Caco-2 (cell line): ENCODE measurements at places on chromosomes 11 and 22.

DNA sequence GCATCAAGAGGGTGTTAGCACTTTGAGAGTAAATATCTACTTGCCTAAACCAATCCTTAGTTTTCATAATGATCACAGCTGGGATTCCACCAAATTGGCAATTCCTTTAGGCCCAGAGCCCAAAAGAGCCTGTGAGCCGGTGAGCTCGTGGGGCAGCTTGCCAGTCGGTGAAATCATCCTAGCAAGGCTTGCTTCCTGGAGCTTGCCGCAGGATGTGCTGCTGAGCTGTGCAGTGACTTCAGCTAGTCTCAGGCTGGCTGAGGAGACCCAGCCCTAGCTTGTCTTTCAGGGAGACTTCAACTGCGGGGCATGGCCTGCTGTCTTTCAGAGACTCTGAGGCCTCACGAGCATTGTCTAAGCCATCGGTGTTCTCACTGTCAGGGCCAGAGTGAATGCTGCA, 73.6 kb upstream of the SUSD2 start:
- no peaks in the 10 kb centered on the region for H3K27me3 ChIP-seq
- no peak for DNase-seq
- peaks cover 2% of the 10 kb centered on the region; the same call in 1 of the 2 replicates for H3K36me3 ChIP-seq
- no peak overlapping the region for H3K4me3 ChIP-seq
- no peaks in the 10 kb centered on the region for H3K4me1 ChIP-seq
- H3K27ac ChIP-seq, result no peak overlapping the region

GRCh38 chr11:107916671-107917241, 11.5 kb upstream of the RAB39A start:
- DNase-seq, result no peak
- no peak overlapping the region for H3K4me3 ChIP-seq
- no peak overlapping the region for H3K27ac ChIP-seq
- no peaks in the 10 kb centered on the region for H3K36me3 ChIP-seq
- H3K27me3 ChIP-seq, result no peaks in the 10 kb centered on the region
- H3K4me1 ChIP-seq, result no peaks in the 10 kb centered on the region

GRCh38 chr22:28019360-28019759, 100.3 kb upstream of the PITPNB start:
- no peaks in the 10 kb centered on the region for H3K36me3 ChIP-seq
- H3K27ac ChIP-seq, result no peak overlapping the region
- peaks cover 7% of the 10 kb centered on the region; the same call in 1 of the 2 replicates for H3K4me1 ChIP-seq
- peak; percentile 15 for DNase-seq
- H3K27me3 ChIP-seq, result no peaks in the 10 kb centered on the region
- H3K4me3 ChIP-seq, result no peak overlapping the region

- peak overlapping the region; percentile 17 for H3K27ac ChIP-seq
- H3K4me1 ChIP-seq, result peaks cover 43% of the 10 kb centered on the region
- no peaks in the 10 kb centered on the region for H3K36me3 ChIP-seq
Measured at GRCh38 chr11:65446446-65447277, 24.1 kb downstream of the NEAT1 start.

- no peak for DNase-seq
- no peaks in the 10 kb centered on the region for H3K36me3 ChIP-seq
- no peak overlapping the region for H3K4me3 ChIP-seq
- no peaks in the 10 kb centered on the region for H3K4me1 ChIP-seq
Measured at GRCh38 chr11:22432291-22433093, 94.3 kb downstream of the SLC17A6 start.

- H3K4me1 ChIP-seq, result no peaks in the 10 kb centered on the region
- H3K27me3 ChIP-seq, result no peaks in the 10 kb centered on the region; the same call in 1 of the 2 replicates
- no peak for DNase-seq
- no peaks in the 10 kb centered on the region for H3K36me3 ChIP-seq
- H3K4me3 ChIP-seq, result no peak overlapping the region
- no peak overlapping the region for H3K27ac ChIP-seq
Measured at GRCh38 chr11:2813141-2813908, 72.2 kb downstream of the CDKN1C start.

DNA sequence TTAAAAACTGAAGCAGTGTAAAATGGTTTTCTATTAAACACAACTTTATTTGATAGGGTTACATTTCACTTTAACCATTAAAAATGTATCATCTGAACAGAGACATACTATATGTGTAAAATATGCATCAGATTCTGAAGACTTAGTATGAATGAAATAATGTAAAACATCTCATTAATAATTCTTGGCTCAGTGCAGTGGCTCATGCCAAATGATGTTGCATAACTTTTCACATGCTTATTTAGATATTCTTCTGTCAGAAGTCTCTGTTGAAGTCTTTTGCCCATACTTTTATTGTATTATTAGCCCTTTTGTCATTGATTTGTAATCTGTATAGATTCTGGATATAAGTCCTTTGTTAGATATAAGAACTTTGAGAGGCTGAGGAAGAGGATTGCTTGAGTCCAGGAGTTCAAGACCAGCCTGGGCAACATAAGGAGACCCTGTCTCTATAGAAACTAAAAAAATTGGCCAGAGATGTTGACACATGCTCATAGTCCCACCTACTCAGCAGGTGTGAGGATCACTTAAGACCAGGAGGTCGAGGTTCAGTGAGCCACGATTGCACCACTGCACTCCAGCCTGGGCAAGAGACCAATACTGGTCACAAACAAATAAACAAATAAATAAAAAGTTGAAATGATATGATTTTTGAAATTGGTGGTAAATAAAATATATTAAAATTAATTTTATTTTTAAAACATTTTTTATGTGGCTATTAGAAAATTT, 73.8 kb upstream of the PARVA start:
- no peak overlapping the region for H3K4me3 ChIP-seq
- no peaks in the 10 kb centered on the region for H3K27me3 ChIP-seq
- H3K27ac ChIP-seq, result no peak overlapping the region
- H3K4me1 ChIP-seq, result no peaks in the 10 kb centered on the region
- DNase-seq, result no peak

DNA sequence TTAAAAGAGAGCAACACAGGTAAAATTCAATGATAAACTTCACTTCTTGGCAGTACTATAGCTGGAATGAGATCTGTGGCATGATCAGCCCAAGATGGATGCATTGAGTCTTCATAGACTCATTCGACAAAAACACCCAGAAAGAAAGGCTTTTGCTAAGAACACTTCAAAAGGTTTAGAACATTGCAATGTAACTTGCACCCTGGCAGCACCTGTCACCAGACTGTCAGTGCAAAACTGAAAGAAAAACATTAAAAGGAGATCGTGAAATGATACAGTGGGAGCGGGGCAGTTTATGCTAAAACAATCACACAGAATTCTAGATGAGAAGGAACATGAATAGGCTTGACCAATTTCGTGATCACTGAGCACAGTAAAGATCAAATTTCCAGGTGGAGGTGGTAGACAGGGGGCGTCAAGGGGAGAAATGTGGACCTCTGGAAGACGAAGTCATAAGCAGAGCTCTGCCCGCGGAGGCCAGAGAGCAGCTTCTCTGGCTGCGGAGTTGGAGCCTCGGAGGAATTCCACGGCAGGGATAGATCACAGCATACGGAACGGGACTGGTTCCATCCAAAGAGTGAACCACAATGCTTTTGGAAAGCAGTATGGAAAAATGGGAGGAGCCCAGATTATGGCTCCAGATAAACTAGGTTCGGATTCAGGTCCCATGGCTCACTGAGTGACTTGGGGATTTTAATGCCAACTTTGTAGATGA, 11.9 kb downstream of the VSIG10L2 start:
- no peaks in the 10 kb centered on the region for H3K4me1 ChIP-seq
- no peak overlapping the region for H3K27ac ChIP-seq
- no peak for DNase-seq
- H3K36me3 ChIP-seq, result no peaks in the 10 kb centered on the region
- no peaks in the 10 kb centered on the region for H3K27me3 ChIP-seq

- H3K36me3 ChIP-seq, result no peaks in the 10 kb centered on the region; the same call in 1 of the 2 replicates
- no peaks in the 10 kb centered on the region for H3K27me3 ChIP-seq
- H3K27ac ChIP-seq, result no peak overlapping the region
- H3K4me3 ChIP-seq, result no peak overlapping the region
- no peaks in the 10 kb centered on the region for H3K4me1 ChIP-seq
Measured at GRCh38 chr11:12705874-12706273, 31.7 kb downstream of the TEAD1 start.

DNA sequence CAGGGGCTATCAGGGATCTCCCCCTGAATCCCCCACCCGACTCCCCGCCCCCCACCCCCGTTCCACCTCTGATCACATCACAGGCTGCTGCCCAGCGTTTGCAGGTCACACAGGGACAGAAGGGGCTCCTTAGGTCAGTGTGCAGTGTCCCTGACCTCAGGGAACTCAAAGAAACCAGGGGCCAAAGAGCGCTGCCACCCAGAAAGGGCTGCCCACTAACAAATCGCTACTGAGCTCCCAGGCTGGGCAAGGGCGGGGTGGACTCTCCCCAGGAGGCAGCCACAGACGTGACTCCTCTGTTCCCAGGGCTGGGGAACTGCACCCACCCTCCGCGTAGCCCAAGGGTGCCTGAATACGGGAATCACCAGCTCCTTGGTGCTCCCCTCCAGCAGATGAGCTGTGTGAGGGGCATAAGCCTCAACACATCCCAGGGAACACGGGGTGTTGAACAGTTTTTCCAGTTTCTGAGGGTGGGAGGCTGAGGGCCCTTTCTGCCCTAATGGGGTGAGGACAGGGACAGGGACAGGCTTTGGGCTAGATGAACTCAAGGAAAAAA, 9.9 kb upstream of the POLDIP3 start:
- peaks cover 7% of the 10 kb centered on the region for H3K36me3 ChIP-seq
- DNase-seq, result no peak
- no peaks in the 10 kb centered on the region for H3K4me1 ChIP-seq
- H3K27ac ChIP-seq, result no peak overlapping the region

GRCh38 chr11:128029219-128029722, 558.1 kb downstream of the ETS1 start:
- H3K4me1 ChIP-seq, result no peaks in the 10 kb centered on the region
- H3K36me3 ChIP-seq, result no peaks in the 10 kb centered on the region
- no peak for DNase-seq
- H3K27me3 ChIP-seq, result no peaks in the 10 kb centered on the region; the same call in 1 of the 2 replicates

- DNase-seq, result no peak
- no peaks in the 10 kb centered on the region for H3K27me3 ChIP-seq
- no peaks in the 10 kb centered on the region for H3K4me1 ChIP-seq
- H3K27ac ChIP-seq, result no peak overlapping the region
Measured at GRCh38 chr22:28269277-28269676, 350.2 kb upstream of the PITPNB start.

DNA sequence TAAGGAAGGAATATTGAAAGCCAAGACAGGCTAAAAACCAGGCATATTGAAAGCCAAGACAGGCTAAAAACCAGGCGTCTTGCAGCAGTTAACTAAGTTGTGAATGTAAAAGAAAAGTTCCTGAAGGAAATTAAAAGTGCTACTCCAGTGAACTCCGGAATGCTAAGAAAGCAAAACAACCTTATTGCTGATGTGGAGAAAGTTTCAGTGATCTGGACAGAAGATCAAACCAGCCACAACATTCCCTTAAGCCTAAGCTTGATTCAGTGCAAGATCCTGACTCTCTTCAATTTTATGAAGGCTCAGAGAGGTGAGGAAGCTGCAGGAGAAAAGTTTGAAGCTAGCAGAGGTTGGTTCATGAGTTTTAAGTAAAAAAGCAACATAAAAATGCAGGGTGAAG, 51.4 kb downstream of the PACS1 start:
- DNase-seq, result no peak
- no peak overlapping the region for H3K4me3 ChIP-seq
- no peaks in the 10 kb centered on the region; the same call in 1 of the 2 replicates for H3K36me3 ChIP-seq
- H3K4me1 ChIP-seq, result peaks cover 63% of the 10 kb centered on the region
- peak overlapping the region; percentile 74 for H3K27ac ChIP-seq

GRCh38 chr22:45023431-45023830, 13.6 kb upstream of the PHF21B start:
- H3K4me1 ChIP-seq, result no peaks in the 10 kb centered on the region
- no peaks in the 10 kb centered on the region for H3K27me3 ChIP-seq
- H3K36me3 ChIP-seq, result no peaks in the 10 kb centered on the region
- H3K4me3 ChIP-seq, result no peak overlapping the region
- H3K27ac ChIP-seq, result no peak overlapping the region

- no peaks in the 10 kb centered on the region for H3K27me3 ChIP-seq
- H3K36me3 ChIP-seq, result no peaks in the 10 kb centered on the region
- H3K4me3 ChIP-seq, result no peak overlapping the region
- H3K4me1 ChIP-seq, result no peaks in the 10 kb centered on the region
Measured at GRCh38 chr11:17639091-17639490, 80.3 kb upstream of the MYOD1 start.

DNA sequence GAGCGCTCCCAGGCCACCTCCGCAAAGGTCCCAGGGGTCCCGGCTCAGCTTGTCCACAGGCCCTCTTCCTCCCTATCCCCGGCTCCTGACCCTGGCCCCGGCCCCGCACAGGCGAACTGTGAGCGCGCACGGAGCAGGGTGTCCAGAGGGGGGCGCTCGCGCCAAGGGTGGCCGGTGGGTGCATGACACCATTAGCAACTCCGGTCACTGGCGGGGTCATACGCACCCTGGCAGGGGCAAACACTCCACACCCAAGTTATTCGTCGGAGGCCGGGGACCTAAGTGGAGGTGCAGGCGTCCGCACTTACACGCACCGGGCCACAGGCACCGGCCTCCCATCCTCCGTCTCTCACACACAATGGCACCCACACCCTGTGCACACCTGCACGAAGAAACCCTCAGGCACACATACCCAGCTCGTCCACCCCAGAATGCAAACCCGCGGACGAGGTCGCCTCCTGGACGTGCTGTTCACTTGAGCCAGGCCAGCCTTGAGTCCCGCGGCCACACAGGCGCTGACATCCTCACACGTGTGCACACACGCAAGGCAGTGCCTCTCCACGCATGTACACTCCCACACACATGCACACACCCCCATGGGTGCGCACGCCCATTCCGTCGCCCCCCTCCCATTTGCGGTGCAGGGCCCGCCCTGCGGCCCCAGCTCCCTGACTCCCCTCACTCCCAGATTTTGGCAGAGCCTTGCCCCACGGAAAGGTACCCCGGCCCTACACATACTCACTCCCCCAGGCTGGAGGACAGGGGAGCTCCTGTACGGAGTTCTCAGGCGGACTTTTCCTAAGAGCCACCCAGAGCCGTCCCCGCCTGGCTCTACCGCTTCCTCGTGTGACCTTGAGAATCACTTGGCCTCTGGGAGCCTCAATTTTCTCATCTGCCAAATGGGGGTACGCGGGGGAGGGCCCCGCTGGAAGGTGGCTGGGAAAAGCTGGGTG, at the start of gene RASGRP2:
RASGRP2 (minus strand) TSS at position 552 of the 953 bp plus-strand sequence. CDS start 1,276 bp downstream, outside the sequence.
- H3K4me1 ChIP-seq, result peaks cover 38% of the 10 kb centered on the region
- no peaks in the 10 kb centered on the region for H3K36me3 ChIP-seq
- H3K4me3 ChIP-seq, result peak within 1 kb of the TSS; percentile 59
- no peaks in the 10 kb centered on the region for H3K27me3 ChIP-seq
- peak; percentile 87 for DNase-seq
- H3K27ac ChIP-seq, result no peak within 1 kb of the TSS

GRCh38 chr11:33657757-33658156, 42.9 kb downstream of the C11orf91 start:
- no peak for DNase-seq
- H3K27me3 ChIP-seq, result no peaks in the 10 kb centered on the region
- H3K4me1 ChIP-seq, result no peaks in the 10 kb centered on the region
- H3K27ac ChIP-seq, result no peak overlapping the region
